CD14-positive monocyte (primary cell): ENCODE measurements at places on chromosomes 6 and 20. TPM values are rescaled to one million over a fixed set of nuclear protein-coding genes. Genes with fewer than 3 reads are reported as not detected.

GRCh38 chr6:118253741-118254140, 294.4 kb upstream of the PLN start:
- DNase-seq, result no peak

DNA sequence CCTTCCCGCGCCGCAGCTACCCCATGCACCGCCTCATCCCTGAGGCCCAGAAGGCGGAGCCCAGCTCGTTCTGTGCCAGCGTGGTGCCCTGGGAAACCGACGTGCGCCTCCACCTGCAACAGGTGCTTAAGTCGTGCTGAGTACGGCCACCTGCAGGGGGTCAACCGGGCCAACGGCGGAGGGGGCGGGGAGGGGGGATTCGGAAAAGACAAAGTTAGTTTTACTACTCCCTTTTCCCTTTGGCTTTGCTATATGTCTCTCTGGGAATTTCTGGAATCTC, 168.9 kb downstream of the CDK19 start:
- no peak for DNase-seq

- no peak for DNase-seq
Measured at GRCh38 chr20:38728191-38728781, 4.0 kb downstream of the SLC32A1 start.

- DNase-seq, result no peak
Measured at GRCh38 chr20:40682104-40682981, 6.7 kb downstream of the MAFB start.

Gene BPI
- 9.0 TPM for polyA plus RNA-seq
